Regular cardiac myocyte (primary cell): ENCODE measurements at places on chromosomes 2 and 18. TPM values are rescaled to one million over a fixed set of nuclear protein-coding genes. Genes with fewer than 3 reads are reported as not detected.

The DNAH6 gene
- under 0.01 TPM in 2 replicates for total RNA-seq

The GAL3ST2 gene
- 0.19 and 0.85 TPM in 2 replicates for total RNA-seq

The RBKS gene
- 1.5 and 2.3 TPM in 2 replicates for total RNA-seq

The MTHFD2 gene
- 147 and 170 TPM in 2 replicates for total RNA-seq

The ALMS1 gene
- 9.0 and 14.4 TPM in 2 replicates for total RNA-seq

The FBXO11 gene
- 35.3 and 47.4 TPM in 2 replicates for total RNA-seq

The DNAJB2 gene
- total RNA-seq, result 21.7 and 47.6 TPM in 2 replicates

The UGT1A8 gene
- total RNA-seq, result not detected in 2 replicates

The RAB27B gene
- total RNA-seq, result 5.9 and 16.9 TPM in 2 replicates

The AP1S3 gene
- total RNA-seq, result 18.0 and 28.0 TPM in 2 replicates

The CABYR gene
- total RNA-seq, result 2.3 and 5.9 TPM in 2 replicates

The IL18R1 gene
- total RNA-seq, result 0.96 and 1.4 TPM in 2 replicates

The BUB1 gene
- total RNA-seq, result 6.5 and 49.5 TPM in 2 replicates

The C2orf66 gene
- under 0.01 TPM in 1 of 2 replicates, not detected in the other for total RNA-seq

The GPR75 gene
- 0.28 and 1.2 TPM in 2 replicates for total RNA-seq

The FASTKD2 gene
- total RNA-seq, result 50.5 and 56.4 TPM in 2 replicates

The SCYGR4 gene
- not detected in 2 replicates for total RNA-seq

The TMEM37 gene
- total RNA-seq, result under 0.01 and 0.19 TPM in 2 replicates

The CRYGD gene
- total RNA-seq, result not detected in 2 replicates
